MM.1S (cell line): ENCODE measurements at places on chromosomes 11 and 22.

DNA sequence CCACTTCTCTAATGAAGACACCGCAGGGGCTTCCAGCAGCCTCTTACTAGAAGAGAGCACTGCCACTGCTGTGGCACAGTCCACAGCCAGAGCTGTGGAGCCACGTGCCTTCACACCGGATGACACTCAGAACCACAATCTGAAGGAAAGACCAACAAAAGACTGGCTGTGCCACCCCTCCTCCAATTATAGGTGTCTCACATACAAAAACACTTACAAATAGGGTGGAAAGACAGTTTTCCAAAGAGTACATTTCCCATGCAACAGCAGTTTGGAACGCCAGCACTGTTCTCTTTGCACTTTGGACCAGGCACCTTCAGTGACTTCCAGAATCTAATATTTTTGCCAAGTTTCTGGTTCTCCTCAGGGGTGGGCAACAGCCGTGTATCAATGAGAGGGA lies 38.0 kb upstream of the SLC25A1 start:
- no peak overlapping the region for H3K27ac ChIP-seq
- H3K36me3 ChIP-seq, result no peaks in the 10 kb centered on the region
- H3K4me1 ChIP-seq, result no peaks in the 10 kb centered on the region
- no peaks in the 10 kb centered on the region for H3K27me3 ChIP-seq

- H3K4me3 ChIP-seq, result no peak overlapping the region
- no peaks in the 10 kb centered on the region for H3K36me3 ChIP-seq
- H3K27ac ChIP-seq, result no peak overlapping the region
- H3K27me3 ChIP-seq, result no peaks in the 10 kb centered on the region
Measured at GRCh38 chr11:33687733-33688479, 12.7 kb downstream of the C11orf91 start.

- DNase-seq, result no peak
- no peaks in the 10 kb centered on the region for H3K36me3 ChIP-seq
- H3K27ac ChIP-seq, result no peak overlapping the region
- no peak overlapping the region for H3K4me3 ChIP-seq
- H3K4me1 ChIP-seq, result no peaks in the 10 kb centered on the region
Measured at GRCh38 chr11:134514354-134514951, 102.4 kb upstream of the B3GAT1 start.

GRCh38 chr11:70207531-70208131 lies 4.5 kb downstream of the FADD start:
- H3K36me3 ChIP-seq, result no peaks in the 10 kb centered on the region; the same call in 1 of the 2 replicates
- H3K27ac ChIP-seq, result no peak overlapping the region
- H3K4me1 ChIP-seq, result no peaks in the 10 kb centered on the region
- no peak for DNase-seq

GRCh38 chr22:24548812-24549211 lies 6.1 kb downstream of the GUCD1 start:
- H3K27ac ChIP-seq, result no peak overlapping the region
- H3K36me3 ChIP-seq, result 0 out of 2 replicates have a peak, but pooled peaks cover 4% of the 10 kb centered on the region
- peaks cover 8% of the 10 kb centered on the region for H3K4me1 ChIP-seq
- no peak overlapping the region for H3K4me3 ChIP-seq

- no peaks in the 10 kb centered on the region for H3K27me3 ChIP-seq
- no peaks in the 10 kb centered on the region for H3K36me3 ChIP-seq
- no peak overlapping the region for H3K27ac ChIP-seq
- H3K4me1 ChIP-seq, result no peaks in the 10 kb centered on the region
Measured at GRCh38 chr22:22084089-22084711, 101.6 kb upstream of the TOP3B start.
